ENCODE measurements at places on chromosomes 5 and 9. TPM values are rescaled to one million over a fixed set of nuclear protein-coding genes. Genes with fewer than 3 reads are reported as not detected.
A peak's percentile ranks its signal among the peaks of the same experiment; 100 is the strongest.

DNA sequence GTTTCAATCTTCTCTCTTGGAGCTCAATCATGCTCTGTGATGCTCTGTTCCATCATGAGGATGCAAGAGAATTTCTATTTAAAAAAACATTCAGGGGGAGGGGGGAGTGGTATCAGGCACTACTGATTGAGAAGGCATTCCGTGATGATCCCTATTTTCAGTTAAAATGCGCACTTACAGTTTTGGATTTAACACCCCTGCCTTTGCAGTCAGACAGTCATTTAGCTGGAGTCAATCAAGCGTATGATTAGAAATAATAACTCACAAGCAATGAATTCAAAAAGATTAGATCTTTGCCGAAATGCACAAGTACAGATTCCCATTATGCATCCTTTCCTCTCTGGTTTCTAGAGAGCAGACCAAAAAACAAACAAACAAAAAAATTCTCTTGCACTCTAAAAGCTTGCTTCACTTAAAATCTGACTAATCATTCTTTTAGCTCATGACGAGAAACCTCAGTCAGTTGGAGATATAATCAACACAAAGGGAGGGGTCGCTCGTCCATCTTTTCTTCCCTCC is 55.4 kb downstream of the EFNA5 start:
- DNase-seq: peak; percentile 66

DNA sequence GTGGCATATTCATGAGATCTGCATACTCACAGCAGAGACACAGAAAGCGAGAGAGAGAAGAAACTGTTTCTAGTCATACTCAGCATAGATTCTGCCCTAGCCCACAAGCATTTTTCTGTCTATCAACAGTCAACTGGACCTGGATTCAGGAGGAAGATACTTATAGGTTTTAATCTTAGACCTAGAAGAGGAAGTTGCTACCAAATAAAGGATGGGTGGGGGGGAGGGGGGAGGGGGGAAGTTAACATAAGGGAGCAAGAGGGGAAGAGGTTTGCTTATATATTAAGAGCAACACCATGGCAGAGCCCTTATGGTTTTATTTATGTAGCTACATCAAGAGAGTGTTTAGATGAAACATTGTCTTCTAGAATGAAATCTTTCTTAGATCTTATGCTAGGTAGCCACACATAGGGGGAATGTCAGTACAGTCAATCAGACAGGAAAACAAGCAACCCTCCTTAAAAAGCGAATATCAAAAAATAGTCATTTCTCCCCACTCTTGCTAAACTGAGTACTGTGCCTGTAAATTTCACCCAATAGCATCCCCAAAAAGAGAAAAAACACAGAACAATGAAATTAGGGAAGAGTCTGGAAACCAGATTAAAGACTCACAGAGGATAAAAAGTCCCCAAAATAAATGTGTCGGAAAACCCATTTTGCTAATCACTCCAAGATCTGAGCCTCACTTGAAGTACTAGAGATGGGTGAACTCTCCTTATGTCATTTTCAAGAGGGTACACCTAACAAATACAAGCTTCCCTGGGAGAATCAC is 192.7 kb upstream of the NR4A3 start:
- no peak for DNase-seq

DNA sequence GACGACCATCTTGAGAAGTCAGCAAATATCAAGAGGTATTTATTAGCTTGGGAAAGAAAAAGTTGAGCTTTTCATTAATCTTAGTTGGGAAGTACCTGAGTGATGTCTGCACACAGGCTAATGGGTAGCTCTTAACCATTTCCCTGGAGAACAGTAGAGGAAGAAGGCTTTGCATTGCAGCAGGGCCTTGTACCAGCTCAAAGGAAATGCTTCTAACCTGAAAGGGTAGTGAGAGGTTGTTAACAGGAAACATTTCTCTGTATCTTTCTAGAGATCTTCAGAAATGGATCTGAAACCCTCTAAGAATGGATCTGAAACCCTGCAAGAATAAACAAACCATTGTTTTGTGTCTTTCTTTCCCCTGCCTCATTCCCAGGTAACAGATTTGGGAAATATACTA is 393.3 kb downstream of the PLK2 start:
- DNase-seq: no peak

CCDC171 gene
- total RNA-seq: 0.47 TPM

- no peak for DNase-seq
Observed at GRCh38 chr9:16348531-16348930, 521.9 kb downstream of the BNC2 start.

- DNase-seq: no peak
Observed at GRCh38 chr5:71615809-71616208, 28.7 kb downstream of the MCCC2 start.

PCDHB11 gene
- 0.61 TPM for total RNA-seq

DNA sequence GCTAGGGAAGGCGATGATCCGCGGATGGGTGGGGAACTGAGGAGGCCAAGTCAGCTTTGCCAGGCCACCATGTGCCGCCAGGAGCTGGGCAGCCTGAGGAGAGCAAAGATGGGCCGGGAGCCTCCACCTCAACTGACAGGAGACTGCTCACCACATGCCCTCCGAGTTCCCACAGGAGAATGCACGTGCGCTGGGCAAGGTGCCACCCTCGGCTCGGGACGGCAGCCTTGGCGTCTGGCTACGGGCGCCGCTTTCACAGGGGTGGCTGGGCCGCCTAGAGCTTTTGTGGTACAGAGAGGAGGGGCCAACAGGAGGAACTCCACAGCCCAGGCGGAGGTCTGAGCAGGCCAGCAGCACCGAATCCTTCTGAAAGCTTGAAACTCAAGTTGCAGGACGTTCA is 5.3 kb upstream of the TBC1D9B start:
- DNase-seq: no peak

DNA sequence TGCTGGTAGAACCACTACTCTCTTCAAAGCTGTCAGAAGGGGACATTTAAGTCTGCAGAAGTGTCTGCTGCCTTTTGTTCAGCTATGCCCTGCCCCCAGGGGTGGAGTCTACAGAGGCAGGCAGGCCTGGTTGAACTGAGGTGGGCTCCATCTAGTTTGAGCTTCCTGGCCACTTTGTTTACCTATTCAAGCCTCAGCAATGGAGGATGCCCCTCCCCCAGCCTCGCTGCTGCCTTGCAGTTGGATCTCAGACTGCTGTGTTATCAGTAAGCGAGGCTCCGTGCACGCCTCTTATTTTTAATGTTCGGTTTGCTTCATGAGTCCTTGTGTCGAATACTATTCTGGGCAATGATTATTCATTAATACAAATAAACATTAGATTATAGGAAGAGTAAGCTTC is 3.1 kb upstream of the SLC27A6 start:
- DNase-seq: no peak

- no peak for DNase-seq
Observed at GRCh38 chr5:68257210-68257609, 41.7 kb downstream of the PIK3R1 start.

GRCh38 chr9:115413304-115413703 is 295.3 kb upstream of the TNC start:
- no peak for DNase-seq

C9orf153 gene
- total RNA-seq: not detected

ZNG1F gene
- total RNA-seq: 0.07 TPM

GRCh38 chr9:32579706-32580331 is 6.9 kb upstream of the NDUFB6 start:
- DNase-seq: no peak

- DNase-seq: no peak
Observed at GRCh38 chr5:132209131-132209530, 18.5 kb downstream of the P4HA2 start.

ADAMTS19 gene
- not detected for total RNA-seq

DNA sequence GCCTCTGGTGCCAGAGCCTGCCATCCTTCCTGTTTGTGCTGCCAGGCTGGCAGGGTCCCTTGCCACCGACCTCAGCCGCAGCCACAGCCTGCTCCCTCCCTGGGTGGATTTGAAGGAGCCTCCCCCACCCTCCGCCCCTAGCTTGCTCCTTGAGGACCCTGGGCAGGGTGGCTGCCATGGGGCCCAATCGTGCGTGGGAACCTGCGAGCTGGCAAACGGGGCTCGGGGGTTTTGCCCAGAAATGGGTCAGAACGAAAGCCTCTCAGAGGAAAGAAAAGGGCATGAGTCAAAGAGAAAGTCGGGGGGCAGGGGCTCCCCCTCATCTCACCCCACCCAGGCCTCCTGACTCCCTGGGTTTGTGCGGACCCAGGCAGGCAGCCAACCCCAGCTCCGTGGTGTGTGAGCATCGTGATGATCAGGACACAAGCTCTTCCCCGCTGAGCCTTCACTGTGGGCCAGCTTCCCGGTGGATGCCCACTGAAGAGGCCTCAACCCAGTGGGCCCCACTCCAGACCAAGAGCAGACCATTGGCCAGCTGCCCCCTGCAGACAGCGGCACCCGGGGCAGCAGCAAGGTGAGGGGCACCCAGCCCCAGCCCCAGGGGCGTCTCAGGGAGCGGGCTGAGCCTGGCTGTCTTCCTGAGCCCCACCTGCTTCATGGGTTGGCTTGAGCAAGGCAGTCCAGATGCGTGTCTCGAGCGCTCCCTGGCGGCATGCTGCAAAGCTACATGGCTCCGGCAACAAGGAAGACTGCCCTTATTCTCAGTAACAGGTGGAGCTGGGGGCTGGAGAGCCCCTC is 3.0 kb upstream of the FUT7 start:
- peak; percentile 58 for DNase-seq

PCDHGA9 gene
- not detected for total RNA-seq

DNA sequence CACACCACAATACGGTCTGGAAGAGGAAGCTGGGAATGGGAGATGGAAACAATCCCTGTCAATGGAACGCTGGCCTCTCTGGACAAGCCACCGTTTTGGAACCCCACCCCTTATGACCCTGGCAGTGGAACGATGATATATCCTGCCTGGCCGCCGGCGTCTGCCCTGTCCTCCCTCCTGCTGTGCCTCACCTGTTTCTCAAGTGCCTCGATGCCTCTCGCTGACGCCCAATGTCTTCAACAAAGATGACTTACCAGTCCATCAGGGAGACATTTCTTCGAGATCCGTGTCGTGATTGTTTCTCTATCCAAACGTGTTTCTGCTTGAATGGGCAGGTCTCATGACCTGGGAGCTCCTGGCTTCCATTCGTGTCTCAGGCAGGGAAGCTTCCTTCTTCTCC is 476.5 kb downstream of the SPATA31A7 start:
- DNase-seq: no peak

DNA sequence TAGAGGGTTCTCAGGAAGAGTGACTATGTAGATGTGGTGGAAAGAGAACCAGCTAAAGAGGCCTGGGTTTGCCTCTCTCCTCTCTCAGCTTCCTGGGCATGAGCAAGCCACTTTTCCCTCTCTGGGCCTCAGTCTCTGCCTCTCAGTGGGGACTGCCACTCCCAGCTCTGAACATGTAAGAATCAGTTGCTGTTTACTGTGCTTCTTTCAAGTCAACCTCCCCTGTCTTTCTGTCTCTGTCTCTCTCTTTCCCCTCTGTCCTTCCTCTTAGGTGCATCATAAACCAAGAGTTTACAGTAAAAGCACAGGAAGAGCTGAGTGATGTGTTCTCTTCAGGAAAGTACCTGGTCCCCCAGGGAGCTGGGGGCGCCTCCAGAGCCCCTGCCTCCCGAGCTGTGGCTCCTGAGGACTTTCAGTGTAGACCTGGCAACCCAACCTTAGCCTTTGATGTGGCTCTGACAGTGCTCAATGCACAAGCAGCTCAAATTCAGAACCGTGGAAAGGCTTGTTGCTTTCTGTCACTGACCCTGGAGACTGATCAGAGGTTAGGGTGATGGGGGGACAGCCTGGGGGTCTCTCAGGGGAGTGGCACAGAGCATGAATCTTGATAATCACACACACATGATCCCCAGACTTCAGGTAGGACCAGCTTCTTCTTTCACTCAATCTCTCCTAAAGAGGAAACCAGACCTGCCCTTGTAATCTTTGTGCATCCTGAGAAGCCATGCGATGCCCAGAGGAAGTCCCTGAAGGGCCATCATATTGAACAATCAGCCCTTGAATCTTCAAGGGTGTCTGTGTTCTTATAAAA is 59.4 kb upstream of the TNFSF8 start:
- DNase-seq: no peak

EXOC3 gene
- total RNA-seq: 12.0 TPM

AJM1 gene
- 1.7 TPM for total RNA-seq

DNA sequence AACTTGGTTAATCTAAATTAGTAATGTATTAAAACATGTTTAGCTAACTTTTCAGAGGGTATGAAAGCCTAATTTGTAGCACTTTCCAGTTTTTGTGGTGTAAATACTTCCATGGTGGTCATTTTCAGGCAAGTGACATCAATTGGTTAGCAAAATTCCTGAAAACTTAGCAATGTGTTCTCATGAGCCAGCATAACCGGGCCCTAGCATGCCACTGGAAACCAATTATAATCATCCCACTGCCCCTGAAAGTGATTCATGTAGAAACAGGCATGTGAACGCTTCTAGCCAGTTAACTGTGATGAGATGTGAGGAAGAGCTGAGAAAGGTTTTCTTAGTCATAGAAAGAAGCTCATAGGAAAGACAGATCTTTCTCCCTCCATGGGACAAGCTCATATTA is 417.2 kb downstream of the TLR4 start:
- no peak for DNase-seq

PJA2 gene
- total RNA-seq: 42.0 TPM

DNA sequence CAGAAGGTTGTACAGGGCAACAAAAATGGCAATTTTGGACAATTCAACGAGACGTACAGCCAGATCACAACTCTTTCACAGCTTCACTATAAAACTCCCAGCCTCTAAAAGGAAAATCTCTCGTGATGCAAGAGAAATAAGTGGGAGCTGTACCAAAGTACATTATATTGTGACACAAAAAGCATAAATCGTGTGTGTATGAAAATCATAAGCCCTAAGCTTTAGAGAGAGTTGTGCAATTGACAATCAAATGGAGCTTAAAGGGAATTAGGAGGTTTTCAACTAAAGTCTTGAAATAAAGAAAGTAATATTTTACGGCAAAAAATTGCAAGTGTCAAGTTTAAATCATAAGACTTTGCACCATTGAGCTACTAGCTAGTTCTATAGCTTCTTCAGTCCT is 194.8 kb upstream of the TBCA start:
- no peak for DNase-seq

DNA sequence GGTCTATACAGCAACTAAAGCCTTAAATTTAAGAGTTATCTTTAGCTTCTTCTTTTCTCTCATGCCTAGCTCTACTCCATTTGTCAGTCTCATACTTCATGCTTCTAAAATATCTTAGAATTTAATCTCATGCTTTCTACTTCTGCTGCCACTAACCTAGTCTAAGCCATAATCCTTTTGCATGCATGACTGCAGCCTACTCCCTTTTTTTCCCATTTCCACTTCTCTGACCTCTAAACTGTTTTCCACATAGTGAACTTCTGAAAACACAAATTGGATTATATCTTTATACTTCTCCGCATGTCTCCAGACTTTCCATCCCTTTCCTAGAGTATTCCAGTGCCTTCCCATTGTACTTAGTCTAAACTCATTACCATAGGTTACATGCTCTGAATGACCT is 193.0 kb downstream of the XRCC4 start:
- DNase-seq: no peak

ASS1 gene
- 23.7 TPM for total RNA-seq

DNA sequence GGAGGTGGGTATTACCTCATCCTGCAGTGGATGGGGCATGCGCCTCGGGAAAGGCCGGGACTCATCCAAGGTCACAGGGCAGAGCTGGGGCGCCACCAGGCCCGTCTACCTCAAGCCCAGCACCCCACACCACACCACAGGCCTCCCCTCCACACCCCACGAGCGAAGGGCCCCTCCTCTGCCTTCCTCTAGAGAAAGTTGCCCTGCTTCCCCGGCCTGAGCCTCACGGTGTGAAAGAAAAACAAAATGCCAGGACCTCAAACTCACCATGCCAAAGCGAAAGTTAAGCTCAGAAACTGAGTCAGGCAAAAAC is 161.1 kb downstream of the COL23A1 start:
- DNase-seq: no peak

All from Caki2 (cell line).